ENCODE measurements at places on chromosomes 1 and 21. TPM values are rescaled to one million over a fixed set of nuclear protein-coding genes. Genes with fewer than 3 reads are reported as not detected.
A peak's percentile ranks its signal among the peaks of the same experiment; 100 is the strongest.

The ACTL8 gene
- not detected for total RNA-seq

The MROH9 gene
- not detected for total RNA-seq

The LCE2A gene
- not detected for total RNA-seq

The PLA2G2C gene
- not detected for total RNA-seq

The ST7L gene
- total RNA-seq: 13.8 TPM

The GJA9 gene
- not detected for total RNA-seq

DNA sequence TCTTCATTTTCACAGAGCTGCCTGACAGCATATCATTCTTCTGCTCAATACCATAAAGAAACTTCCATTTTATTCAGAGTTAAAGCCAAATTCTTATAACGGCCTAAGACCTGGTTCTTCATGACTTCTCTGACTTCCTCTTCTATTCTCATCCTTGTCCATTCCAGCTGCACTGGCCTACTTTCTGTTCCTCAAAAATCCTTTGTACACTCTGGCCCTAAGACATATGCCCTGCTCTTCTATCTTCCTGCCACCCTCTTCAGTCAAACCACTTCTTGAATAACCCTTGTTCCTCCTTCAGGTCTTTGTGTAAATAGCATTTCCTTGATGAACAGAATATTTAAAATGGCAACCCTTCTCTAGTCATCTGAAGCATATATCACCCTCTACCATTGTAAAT is 1338.7 kb upstream of the ADGRL2 start:
- no peak for DNase-seq

- DNase-seq: no peak
These were observed 24.3 kb downstream of the IL10RB start for GRCh38 chr21:33290441-33290840.

DNA sequence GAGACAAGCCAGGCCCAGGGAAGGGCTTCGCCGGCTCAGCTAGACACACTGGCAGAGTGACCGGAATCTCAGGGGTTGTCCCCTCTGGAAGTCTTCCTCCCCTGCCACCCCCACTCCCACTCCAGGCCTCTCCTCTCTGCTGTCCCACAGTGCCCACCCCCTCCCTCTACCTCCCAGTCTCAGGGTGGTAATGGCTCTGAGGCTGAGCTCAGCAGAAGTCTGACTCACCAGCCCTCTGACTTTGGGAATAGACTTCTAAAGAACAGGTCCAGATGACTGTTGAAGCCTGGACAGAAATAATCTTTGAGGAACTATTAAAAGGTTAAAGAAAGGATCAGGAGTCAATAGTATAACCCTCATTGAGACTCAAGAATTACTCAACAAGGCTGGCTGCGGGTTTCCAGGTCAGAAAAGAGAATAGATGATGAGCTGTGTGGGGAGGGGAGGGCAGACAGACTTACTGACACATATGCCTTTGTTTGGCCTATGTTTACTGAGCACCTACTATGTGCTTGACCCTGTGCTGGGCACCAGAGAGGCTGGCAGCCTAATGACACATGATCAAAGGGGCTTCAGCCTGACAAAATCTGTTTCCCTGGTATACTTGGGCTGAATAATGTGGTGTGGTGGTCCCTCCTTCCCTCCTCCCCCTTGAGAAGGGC is 8.2 kb downstream of the HCRTR1 start:
- no peak for DNase-seq

- peak; percentile 99 for DNase-seq
These were observed 19.3 kb downstream of the DPT start for GRCh38 chr1:168709405-168710363.

GRCh38 chr1:154352245-154352580 is 26.9 kb downstream of the ATP8B2 start:
- no peak for DNase-seq

DNA sequence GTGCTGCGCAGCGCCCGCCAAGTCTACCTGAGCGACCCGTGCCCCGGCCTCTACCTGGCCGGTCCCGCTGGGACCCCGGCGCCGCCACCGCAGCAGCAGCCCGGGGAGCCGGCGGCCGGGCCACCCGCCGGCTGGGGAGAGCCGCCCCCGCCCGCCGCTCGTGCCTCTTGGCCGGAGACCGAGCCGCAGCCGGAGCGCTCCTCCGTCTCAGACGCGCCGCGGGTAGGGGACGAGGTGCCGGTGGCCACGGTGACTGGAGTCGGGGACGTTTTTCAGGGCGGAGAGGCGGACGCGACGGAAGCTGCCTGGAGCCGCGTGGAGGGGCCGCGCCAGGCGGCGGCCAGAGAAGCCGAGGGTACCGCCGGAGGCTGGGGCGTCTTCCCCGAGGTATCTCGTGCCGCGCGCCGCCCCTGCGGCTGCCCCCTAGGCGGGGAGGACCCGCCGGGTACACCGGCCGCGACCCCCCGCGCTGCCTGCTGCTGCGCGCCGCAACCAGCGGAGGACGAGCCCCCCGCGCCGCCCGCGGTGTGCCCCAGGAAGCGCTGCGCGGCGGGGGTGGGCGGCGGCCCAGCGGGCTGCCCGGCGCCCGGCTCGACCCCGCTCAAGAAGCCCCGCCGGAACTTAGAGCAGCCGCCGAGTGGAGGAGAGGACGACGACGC is 646 bp downstream of the IER5 start:
- no peak for DNase-seq

- DNase-seq: no peak
These were observed 55.9 kb downstream of the RAP1GAP start for GRCh38 chr1:21613072-21613867.

DNA sequence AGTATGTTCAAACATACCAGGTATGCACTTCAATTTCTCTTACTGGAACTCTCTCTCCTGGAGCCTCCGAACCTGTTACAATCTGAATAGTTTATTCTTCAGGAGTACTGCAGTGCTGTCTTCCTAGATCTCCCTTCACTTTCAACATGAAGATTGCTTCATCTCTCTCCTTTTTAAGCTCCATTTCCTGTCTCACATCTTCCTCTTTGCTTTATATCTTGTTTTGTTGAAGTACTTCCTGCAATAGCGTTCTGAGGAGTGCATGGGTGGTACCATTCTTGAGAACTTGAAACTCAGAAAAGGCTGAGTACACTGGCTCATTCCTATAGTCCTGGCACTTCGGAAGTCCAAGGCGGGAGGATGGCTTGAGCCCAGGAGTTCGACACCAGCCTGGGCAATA is 15.7 kb upstream of the C1orf146 start:
- DNase-seq: no peak

DNA sequence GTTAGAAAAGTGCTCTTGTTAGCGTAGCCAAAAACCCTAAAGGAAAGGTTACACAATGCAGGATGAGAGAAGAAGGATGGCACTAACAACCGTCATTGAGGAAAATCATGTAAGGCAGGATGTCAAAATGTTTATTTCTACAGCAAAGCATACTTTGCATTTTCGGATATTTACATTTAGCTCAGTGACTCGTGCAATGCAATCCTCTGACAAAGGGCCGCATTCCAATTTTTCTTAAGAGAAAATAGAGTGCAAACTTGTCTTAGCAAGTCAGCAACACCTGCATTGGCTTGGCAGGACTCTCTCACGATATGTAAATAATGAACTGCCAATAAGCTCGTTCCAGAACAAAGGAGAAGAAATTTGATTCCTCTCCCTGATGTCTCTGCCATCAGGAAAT is 33.3 kb downstream of the TIAM1 start:
- DNase-seq: peak; percentile 47

GRCh38 chr1:115332813-115333608 is 5.0 kb downstream of the NGF start:
- DNase-seq: no peak

- no peak for DNase-seq
These were observed 141.8 kb downstream of the DISP1 start for GRCh38 chr1:222956601-222957000.

GRCh38 chr1:182191381-182192115 is 130.0 kb upstream of the ZNF648 start:
- DNase-seq: no peak

GRCh38 chr1:45544530-45544929 is 6.1 kb upstream of the AKR1A1 start:
- no peak for DNase-seq

DNA sequence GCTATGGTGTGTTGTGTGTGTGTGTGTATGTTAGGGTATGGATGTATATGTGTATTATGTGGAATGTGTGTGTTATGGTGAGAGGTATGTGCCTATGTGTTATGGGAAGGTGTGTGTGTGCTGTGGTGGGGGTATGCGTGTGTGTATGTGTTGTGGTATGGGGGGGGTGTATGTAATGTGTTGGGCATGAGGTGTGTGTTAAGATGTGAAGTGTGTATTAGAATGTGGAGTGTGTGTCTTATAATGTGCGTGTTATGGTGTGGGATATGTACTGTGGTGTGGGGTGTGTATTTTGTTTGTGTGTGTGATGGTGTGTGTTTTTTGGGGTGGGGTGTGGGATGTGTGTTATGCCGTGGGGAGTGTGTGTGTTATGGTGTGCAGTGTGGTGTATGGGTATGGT is 242.5 kb downstream of the RHOU start:
- no peak for DNase-seq

DNA sequence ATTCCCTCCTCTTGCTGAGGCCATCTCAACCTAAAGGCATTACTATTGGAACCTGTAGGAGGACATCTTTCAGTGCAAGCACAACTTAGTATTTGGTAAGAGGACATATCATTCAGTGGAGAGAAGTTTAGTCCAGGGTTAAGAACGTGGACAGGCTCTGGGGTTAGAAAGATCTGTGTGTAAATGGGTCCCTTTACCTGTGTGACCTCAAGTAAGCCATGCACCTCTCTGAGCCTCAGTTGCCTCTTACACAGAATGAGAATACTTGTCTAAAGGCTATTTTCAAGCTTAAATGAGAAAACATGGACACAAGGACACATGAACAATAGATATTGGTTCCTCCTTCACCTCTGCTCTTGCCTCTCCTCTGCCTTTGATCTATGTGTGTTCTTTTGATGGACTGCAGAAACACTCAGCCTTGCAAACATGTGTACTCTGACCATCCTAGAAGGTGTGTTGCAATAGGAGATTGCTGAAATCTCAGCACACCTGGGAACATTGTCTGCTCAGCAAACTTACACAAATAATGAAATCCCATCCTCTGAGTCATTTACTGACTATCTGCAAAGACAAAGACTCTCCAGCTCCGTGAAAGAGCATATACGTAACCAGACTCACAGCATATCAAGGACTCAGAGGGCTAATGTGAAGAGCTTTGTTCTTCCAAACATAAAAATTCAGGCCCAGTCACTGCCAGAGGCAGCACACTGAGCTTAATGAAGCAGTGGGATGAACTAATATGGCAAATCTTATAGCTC is 143.8 kb downstream of the DAB1 start:
- DNase-seq: peak; percentile 22

DNA sequence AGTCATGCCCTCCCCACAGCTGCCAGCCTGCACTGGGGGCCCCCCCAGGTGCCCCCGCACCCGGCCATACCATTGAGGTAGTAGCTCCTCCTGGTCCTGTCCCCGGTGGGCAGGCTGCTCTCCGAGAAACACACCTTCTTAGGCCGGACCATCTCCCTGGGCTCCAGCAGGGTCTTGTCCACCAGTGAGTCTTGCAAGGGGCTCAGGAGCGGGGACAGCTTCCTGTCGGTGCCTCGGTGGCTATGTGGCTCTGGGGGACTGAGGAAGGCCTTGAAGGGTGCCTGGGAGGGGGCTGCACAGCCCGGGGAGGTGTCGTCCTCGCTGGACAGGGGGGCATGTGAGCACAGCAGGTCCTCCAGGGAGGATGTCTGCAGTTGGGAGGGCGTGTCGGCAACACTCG is 12.9 kb upstream of the FTCD start:
- no peak for DNase-seq

DNA sequence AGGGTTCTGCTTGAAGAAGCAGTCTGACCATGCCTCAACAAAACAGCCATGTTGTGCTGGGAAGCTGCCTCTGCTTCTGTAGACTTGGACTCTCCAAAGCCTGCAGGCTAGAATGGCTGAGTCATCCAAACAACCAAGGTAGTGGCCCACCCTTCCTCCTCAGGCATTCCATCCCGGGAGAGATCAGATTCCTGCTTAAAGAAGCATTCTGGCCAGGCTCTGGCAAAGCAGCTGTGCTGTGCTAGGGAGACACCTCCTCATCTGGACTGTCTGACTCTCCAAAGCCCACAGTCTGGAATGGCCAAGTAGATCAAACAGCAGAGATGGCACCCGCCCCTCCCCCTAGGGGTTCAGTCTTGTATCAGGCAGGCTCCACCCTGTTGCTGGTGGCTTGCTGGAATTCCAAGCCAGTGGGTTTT is 38.3 kb upstream of the F3 start:
- DNase-seq: peak; percentile 96

DNA sequence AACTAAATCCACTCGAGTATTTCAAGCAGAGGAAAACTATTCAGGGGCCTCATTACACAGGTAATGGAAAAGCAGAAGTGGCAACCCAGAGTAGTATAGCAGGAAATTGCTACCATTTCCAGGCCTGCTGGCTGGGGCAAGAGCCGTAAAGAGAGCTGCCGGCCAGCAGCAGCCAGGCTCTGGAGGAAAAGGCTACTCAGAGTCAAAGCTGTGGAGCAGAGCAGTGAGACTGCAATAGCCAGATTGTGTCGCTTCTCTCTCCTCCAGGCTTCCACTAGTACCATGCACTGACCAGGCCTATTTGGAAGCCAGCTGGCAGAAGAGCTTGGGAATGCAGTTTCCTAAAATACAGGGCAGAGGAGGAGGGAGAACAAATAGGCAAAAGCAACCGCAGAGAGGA is 155.5 kb downstream of the OMA1 start:
- DNase-seq: no peak

DNA sequence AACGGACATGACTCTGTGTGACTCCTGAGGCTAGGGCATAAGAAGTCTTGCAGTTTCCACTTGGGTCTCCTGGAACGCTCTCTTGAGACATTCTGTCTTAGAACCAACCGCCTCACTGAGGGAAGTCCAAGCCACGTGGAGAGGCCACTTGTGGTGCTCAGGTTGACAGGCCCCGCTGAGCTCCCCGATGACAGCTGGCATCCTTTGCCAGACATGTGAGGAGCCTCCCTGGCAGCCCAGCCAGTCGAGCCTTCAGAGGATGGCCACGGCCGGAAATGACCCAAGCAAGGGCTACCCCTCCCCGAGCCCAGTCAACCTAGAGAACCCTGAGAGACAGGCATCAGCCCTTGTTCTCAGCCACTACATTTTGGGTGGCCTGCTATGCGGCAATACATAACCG is 20.7 kb downstream of the PLEKHA6 start:
- DNase-seq: no peak

GRCh38 chr1:36359383-36359782 is 26.3 kb downstream of the STK40 start:
- DNase-seq: no peak
